ENCODE measurements at places on chromosomes 3 and 15.

DNA sequence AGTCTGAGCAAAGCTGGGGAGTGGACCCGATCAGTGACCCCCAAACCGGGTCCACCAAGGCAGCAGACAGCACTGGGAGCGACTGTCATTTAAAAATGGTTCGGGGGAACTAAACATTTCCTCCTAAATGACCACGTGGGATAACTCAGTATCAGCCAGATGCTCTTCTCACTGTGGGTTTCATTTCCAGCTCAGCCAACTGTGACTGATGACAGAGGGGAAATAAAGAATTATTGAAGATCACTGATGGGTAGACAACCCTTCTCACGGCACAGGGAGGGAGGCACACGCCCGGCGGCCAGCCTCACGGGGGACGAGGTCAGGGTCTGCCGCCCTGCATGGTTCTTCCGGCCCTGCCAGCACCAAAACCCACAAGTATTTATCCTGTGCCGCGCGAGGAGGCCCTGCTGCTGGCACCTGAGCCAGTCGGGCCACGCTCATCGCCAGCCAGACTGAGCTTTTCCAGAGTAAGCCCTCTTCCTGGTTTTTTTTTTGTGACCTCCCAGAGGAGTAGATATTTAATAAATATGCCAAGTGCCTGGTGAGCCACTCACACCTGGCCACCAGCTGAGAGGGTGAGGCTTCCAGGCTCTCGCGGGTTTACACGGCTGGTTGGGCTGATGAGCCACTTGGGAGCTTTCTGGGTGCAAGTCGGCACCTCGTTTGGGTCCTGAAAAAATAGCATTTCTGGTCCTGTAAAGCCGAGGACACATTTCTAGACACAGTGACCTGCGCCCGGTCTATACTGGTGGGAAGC lies 6.2 kb downstream of the MELTF start:
- no peak for DNase-seq

DNA sequence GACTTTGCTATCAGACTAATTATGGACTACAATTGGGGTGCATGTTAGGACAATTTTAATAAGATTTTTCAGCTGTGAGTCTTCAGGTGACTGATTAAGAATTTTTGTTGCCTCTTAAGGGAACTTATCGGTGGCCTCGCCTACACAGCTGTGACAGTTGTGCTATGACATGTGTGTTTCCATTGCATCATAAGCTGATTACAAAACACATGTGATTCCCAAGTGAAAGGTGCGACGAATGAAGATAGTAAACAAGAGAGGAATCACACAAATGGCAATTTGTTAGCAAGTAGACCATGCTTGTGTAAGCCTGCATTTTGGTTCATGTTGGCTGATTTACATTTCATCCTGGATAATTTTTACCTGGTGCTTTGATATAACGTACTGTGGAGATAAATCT lies 8.3 kb downstream of the ROBO2 start:
- DNase-seq: no peak

GRCh38 chr3:123949641-123950040 lies 11.4 kb downstream of the CCDC14 start:
- DNase-seq: no peak

DNA sequence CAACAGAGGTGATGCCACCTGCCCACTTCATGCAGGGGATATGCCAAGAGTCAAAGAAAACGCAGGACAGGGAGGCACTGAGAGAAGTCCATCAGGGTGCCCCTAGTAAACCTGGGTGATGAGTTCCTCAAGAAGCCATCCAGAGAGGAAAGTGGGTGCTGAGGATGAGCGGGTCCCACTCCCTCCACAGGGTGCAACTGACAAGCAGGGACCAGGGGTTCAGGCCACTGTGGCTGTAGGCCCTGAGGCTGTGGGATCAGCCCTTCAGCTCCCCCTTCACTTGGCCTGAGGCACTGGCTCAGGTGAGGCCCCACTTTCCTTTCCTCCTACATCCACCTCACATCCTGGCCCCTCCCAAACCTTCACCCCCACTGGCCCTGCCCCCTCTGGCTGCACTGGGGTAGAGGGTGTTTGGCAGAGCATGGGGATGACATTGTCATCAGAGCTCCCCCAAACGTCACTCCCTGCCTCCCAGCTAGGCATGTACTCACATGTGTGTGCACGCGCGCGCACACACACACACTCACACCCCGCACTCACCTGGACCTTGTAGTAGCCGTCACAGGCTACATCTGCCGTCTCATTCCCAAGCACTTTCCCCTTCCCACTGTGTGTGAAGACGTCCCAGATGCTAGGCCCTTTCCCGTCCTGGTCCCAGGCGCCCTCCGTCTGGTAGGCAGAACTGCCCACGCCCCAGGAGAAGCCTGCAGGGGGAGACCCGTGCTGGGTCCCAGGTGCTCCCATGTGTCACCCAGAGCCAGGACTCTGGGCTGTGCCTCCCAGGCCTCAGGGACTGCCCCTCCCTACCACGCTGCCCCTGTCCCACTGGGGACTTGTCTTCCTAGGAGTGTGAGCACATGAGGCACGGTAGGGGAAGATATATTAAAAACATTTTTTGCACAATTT lies 1.4 kb downstream of the LCTL start:
- no peak for DNase-seq

GRCh38 chr15:78944202-78944625 lies 632 bp downstream of the CTSH start:
- no peak for DNase-seq

DNA sequence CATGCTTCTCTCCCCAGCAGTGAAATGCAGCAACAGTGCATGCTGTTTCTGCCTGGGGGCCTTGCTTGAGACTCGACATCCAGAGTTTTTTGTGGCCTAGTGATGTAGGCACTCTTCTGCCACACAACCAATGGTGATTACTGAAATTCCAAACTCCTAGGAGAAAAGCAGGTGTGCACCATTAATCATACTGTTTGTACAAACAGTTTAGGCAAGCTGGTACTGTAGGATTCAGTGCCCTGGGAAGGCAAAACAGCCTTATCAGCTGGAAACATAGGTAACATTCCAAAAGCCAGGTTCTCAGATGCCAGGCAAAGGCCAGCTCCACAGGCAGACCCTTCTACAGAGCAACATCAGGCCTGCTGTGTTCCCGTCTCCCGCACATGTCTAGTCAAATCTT lies 17.5 kb upstream of the RBP1 start:
- DNase-seq: no peak

DNA sequence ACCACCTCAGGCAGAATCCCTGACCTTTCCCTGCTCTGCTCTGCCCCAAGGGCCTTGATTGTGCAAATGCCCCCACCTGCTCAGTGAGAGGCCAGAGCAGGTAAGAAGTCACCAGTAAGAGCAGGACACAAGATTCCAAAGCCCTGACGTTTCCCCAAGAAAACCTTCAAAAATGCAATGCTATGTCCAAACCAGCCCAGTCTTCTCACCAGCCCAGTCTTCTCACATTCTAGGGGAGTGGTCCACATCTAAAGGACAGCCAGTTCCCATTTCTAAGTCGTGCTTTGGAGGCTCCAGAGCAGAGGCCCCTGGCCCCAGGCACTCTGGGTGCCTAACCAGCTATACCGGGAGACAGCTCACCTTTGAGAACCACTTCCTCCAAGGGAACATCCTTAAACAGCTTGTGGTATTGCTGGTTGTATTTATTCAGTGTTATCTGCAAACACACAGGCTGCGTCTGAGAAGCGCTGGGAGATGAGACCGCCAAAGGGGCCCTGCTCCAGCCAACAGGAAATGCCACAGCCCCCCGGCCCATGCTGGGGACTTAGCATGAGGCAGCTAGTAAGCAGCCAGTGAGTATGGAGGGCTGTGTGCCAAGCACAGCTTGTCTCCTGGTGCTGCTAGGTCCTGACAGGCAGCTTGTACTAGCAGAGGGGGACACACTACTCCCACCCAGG lies 29.3 kb downstream of the GRAMD2A start:
- no peak for DNase-seq

DNA sequence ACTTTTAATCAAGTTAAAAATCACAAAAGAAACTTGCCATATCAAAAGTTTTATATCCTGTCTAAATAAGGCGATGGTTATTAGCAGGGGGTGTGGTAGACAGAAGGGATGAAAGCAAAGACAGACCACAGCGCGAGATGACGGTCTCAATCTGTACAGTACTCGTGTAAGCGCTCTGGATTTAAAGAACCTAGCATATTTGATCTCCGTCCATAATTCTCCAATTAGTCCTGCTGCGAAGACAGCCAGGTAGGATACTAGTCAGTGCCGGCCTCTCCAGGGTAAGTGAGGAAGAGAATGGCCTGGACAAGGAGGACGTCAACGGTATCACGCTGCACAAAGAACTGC lies 701 bp downstream of the SGO1 start:
- no peak for DNase-seq

GRCh38 chr3:14691719-14692118 lies 16.8 kb downstream of the C3orf20 start:
- DNase-seq: no peak

GRCh38 chr3:152349392-152349791 lies 80.7 kb downstream of the MBNL1 start:
- no peak for DNase-seq

DNA sequence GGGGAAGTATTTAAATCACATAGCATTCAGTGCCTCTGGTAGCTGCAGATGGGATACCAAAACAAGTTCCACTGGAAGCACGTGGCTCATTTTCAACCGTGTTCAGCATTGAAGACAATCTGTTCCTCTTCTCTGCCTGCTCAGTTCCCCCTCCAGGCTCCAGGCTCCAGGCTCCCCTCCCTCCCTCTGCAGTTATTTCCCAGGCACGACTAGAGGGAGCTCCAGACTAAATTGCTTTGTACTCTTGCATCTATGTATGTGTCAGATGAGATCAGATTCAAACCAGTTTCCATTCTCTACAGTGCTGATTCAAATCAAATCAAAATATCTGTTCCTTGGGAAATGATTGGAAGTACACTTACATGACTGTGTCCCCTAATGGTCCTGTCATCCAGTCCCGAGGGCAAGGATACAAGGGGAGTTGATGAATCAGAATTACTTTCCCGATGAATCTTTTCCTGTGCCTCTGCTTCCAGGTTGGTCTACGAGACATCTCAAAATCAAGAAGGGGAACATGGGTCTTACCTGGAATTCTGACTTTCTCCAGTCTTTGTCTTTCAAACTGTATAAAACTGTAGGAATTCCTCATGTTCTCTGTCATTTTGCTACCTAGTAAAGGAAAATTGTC lies 600.5 kb downstream of the EDEM1 start:
- peak; percentile 48 for DNase-seq

DNA sequence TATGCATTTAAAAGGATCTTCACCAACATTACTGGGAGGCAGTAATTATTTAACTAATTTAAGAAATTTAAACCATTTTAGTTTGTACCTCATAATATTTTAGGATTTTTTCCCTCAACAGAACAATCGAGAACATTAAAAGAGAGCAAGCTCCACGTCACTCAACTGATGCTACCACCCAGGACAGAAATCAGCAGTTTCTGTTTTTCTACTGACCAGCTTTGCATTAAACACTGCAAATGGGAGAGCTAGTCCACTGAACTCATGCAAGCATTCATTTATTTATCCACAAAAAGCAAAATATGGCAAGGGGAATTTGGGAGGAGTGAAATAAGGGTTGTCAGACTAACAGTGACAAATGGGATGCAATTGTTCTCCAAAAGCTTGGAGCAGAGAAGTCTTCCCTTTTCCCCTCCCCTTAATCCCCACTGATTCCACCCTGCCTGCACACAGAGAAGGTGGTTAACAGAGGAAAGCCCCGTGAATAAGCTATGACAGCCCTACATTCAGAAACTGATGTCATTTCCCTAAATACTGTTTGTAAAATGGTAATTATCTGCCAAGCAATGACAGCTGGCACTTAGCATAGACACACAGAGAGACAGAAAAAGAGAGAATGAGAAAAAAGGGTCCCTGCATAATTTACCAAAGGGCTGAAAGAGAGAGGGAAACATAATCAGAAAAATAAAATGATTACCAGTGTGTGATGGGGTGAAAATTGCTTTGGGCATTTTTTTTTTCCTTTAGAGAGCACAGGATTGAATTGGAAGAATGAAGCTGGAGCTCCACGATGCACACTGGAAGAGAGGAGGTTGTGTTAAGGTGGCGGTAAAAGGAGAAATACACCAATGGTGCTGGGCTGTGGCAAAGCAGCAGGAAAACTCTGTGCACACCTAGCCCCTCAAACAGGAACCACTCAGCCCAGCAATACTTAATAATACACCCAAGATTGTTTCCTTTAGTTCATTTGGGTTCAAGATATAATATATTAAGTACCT lies 777.4 kb downstream of the TUSC7 start:
- no peak for DNase-seq

DNA sequence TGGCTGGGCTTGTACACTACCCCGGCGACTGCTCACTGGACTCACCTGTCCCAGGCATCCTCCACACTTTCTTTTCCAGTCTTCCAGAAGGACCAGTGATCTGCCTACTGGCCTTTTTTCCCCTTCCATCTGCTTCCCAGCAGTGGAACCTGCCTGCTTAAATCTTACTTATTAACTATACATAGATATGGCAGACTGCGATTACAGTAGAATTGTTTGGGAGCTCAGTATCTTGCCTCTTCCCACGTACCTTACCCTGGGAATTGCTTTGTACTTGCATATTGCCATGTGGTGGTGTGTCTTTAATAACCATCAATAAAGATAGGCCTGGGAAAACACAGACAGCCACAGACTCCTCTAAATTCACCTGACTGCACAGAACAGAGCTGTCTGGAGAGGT lies 11.8 kb upstream of the HES1 start:
- DNase-seq: no peak

GRCh38 chr15:38144921-38145320 lies 107.7 kb upstream of the SPRED1 start:
- DNase-seq: no peak

DNA sequence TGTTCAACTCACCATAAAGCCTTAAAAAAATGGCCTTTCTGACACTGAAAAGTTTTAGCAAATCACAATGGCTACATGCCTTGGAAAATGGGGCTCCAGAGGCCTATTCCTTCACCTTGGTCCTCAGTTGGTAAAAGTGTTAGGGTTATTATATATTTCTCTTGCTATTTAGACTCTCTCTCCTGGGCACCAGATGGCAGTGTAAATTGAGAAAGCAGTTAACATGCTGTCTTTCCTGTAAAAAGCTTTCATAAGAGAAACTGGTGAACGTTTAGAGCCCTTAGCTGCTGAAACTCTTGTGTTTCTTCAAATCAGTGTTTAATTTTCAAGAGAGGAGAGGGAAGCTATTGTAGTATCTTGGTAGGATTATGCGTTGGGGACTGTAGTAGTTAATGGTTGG lies 89.9 kb downstream of the LRTM1 start:
- no peak for DNase-seq

DNA sequence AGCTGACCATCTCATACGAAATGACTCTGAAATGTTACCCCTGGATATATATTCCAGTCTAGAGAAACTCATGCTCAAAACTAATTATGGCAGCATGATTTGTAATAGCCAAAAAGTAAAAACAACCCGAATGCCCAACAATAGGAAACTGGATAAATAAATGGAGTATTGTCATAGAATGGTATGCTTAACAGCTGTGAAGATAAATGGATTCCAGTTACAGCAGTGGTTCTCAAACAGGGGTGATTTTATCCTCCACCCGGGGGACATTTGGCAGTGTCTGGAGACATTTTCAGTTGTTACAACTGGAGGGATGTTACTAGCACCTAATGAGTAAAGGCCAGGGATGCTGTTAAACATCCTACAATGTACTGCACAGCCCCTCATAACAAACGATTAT lies 52.3 kb upstream of the PIAS1 start:
- no peak for DNase-seq

- no peak for DNase-seq
Measured at GRCh38 chr3:129809297-129809696, 84.2 kb downstream of the TMCC1 start.

- no peak for DNase-seq
Measured at GRCh38 chr3:90068783-90069182, 961.4 kb downstream of the EPHA3 start.

GRCh38 chr3:130081351-130081881 lies at the start of gene ALG1L2:
Gene ALG1L2 (plus strand): TSS chr3:130081831. CDS start chr3:130082017, 186 bp downstream.
- DNase-seq: no peak

- no peak for DNase-seq
Measured at GRCh38 chr15:96896766-96897165, 566.3 kb downstream of the NR2F2 start.
